ENCODE measurements at places on chromosomes 2 and 18.
A peak's percentile ranks its signal among the peaks of the same experiment; 100 is the strongest.

DNA sequence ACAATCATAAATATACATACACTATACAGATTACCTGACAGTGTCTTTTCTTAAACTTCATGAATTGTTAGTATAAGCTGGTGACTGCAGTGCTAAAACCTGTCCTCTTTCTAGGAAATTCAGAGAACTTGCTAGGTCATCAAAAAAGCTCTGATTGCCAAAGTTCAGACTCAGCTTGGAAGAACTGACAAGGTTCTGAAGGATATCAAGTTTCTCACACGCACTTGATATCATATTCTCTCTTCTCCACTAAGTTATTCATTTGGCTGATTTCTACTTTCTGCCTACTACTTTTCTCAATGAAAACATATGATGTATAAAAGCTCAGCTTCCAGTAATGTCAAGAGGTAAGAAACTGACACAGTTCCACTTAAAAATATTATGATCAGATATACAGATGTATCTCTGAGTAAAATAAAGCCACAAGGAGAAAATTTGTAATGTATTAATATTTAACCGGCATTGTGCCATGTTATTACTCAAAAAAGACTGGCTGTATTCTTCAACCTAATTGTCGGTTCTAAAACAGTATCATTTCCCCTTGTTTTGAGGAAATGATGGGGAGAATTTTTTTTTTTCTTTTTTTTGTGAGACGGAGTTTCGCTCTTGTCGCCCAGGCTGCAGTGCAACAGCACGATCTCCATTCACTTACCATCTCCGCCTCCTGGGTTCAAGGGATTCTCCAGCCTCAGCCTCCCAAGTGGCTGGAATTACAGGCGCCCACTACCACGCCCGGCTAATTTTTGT lies 2.4 kb downstream of the OSBPL1A start:
- DNase-seq, result no peak

DNA sequence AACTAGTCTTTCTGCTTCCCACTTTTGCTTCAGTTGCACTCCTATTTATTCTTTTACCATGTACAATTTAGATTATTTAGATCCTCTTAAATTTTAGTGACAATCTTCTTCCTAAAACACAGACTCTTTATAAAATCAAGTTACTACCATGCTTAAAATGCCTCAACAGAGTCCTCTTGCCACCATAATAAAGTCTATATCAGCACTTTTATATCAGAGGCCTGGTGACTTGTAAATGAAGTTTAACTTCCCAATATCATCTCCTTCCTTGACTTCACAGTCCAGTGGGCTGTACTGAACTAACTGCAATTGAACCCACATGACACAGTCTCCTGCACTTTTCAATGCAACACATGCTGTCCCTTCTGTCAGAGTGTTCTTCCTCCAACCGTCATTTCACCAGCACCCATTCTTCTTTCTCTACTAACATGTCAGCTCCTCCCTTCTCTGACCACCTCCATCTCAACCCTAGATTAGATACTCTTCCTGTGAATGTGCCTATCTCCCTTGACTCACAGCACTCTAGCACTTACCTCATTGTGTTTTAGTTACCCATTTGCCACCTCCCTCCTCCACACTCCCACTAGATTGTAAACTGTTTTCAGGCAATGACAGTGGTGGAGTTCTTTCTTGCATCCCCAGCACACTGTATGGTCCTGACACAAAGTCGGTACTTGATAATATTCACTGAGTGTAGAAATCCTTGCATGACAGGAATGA lies 414.9 kb downstream of the SATB2 start:
- DNase-seq, result no peak

DNA sequence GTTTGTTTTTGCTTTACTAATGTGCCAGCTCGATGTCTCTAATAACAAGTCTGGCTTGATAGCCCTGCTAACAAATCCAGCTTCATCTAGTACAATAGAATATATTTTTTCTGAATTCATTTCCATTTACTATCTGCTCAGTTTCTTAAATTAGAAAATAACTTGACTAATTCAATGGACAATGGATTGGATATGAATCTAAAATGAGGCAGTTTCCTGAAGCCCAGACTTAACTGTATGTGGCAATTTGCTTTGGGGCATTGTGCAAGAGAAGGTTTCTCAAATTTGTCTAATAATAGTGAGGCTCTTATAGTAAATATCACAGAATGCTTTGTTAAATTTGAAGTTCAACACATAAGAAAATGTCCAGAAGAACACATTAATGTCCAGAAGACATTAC lies 25.8 kb downstream of the CALCRL start:
- no peak for DNase-seq

- DNase-seq, result no peak
These were observed 191.0 kb downstream of the HRH4 start for GRCh38 chr18:24651434-24651833.

GRCh38 chr2:218260742-218261422 lies at the start of gene GPBAR1:
Gene GPBAR1, plus strand, starts transcription at chr2:218261015. Its CDS starts 1,710 bp downstream, at chr2:218262725.
- peak; percentile 37 for DNase-seq

- no peak for DNase-seq
These were observed 272.8 kb upstream of the MMADHC start for GRCh38 chr2:149860276-149860921.

- DNase-seq, result no peak
These were observed 13.6 kb downstream of the B3GNT2 start for GRCh38 chr2:62209427-62209991.

GRCh38 chr2:239159476-239159911 lies 241.3 kb downstream of the HDAC4 start:
- DNase-seq, result no peak

DNA sequence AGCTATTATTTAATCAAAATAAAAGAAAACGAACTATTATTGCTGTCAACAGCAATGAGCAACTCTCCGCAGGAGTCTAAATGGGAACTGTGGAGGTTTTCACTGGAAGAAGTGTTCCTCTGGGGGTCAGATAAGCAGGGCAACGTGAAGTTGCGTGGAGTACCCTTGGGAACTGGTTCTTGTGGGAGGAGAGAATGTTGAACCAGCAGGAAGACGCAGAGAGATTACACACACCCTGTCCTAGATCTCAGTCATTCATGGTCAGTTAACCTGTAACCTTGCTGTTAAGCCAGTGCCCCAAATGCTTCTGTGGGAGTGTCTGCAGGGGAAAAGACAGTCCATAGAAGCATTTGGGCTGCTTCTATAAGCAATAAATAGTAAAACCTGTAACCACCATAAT lies 20.4 kb upstream of the CABLES1 start:
- DNase-seq, result no peak

- peak; percentile 61 for DNase-seq
These were observed 1.6 kb upstream of the ARHGEF4 start for GRCh38 chr2:130834931-130835765.

GRCh38 chr2:49988276-49988675 lies 834.0 kb upstream of the FSHR start:
- DNase-seq, result no peak

GRCh38 chr2:161019311-161019710 lies 140.9 kb upstream of the TANK start:
- DNase-seq, result no peak

DNA sequence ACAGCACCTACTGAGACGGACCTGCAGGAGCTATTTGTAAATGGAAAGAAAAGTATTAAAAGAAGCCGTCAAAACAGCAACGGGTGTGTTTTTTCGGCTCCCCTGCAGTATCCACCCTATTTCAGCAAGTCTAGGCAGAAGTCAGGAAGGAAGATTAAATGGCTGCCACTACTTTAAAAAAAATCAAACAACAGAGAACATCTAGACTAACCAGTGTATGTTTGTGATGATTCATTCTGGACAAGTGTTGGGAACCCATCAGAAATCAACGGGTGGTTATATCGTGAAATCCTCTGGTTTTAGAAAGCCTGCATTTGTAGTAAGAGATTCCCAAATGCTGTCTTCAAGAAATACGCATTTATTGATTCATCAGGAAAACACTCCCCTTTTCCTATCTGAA lies 9.0 kb downstream of the PMAIP1 start:
- DNase-seq, result no peak

- no peak for DNase-seq
These were observed 145.2 kb downstream of the MGAT5 start for GRCh38 chr2:134399096-134399495.

DNA sequence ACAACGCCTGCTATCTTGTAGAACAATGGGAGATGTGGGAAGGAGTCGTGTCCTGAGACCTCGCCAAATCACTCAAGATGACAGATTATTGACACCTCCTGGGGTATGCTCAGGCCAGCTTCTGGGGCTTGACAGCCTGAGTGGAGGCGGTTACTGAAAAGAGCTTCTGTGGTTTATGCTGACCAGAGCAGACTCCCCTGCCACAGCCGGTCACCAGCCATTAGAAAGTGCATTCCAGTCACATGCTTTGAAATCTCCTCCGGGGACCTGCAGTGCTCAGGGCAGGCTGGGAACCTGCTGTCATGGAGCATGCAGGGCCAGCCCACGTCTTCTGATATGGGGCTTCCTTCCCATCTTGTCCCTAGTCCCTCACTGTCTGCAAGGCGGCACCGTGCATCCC lies 215.9 kb downstream of the SEPTIN10 start:
- DNase-seq, result no peak

DNA sequence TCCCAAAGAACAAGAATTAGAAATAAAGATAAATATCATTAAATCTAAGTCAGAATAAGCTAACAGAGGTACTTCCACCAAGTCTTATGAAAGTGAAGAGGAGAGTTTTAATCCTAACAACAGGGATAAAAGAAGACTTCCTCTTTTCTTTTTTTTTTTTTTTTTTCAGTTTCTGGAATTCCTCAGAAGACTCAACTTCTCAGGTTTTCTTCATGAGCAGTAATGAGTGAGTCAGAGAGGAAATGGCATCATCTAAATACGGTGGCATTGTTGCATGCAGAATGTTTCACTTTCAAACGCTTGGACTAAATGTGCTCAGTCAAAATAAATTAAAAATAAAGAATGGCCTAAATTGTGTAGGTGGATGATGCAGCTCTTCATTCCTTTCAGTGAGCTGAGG lies 45.6 kb upstream of the ARHGAP15 start:
- no peak for DNase-seq

DNA sequence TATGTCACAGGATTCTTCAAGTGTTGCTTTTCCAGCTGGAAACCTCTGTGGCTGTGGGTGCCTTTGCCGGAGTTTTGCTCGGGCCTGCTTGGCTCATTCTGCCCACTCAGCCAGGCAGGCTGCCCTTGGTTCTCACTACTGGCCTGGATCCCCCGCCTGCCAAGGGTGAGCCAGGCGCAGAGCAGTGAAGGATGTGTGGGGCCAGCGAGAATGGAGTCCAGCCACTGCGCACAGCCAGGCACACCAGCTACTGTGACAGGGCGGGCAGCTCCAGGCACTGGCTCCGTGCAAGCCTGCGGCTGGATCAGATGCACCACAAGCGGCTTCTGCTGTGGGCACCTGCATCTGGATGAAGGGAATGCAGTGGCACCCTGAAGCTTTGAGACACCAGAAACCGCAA lies 257.1 kb downstream of the RPRM start:
- DNase-seq, result no peak

DNA sequence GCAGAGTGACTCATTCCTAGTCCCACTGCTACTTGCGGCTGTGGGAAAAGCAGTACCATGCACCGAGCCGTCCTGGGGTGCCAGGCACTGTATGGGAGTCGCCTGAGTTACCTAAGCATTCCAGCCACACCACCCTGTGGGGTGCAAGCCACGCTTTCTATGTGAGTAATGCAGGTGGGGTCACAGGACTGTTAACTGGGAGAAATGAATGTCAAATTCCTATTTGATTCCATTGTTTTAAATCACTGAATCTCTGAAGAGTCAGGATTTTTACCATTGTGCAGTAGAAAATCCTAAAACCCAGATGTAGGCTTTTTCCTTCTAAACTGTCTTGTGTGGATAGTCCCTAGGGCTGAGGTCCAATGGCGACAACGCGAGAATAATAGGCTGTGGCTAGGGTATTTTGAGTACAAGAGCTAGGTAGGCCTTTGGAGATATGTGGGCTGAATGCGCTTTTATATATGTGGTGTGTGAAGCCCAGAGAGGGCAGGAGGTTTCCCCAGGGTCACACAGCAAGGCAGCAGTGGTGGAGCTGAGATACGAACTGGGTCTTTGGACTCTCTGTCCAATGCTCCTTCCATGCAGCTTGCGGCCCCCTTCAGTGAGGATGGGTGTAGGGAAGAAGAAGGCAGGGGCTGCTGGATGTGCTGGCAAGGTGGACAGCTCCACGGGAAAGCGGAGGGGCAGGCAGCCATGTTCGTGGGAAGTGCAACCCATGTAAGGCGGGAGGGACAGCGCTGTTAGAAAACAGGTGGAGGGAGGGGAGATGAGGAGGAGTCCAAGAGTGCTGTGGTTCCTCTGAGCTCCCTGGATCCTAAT lies 83.2 kb downstream of the DDX1 start:
- DNase-seq, result no peak

- no peak for DNase-seq
These were observed 5.1 kb downstream of the RHOB start for GRCh38 chr2:20451761-20452499.

- DNase-seq, result no peak
These were observed 23.0 kb upstream of the CEP68 start for GRCh38 chr2:65033178-65033577.

DNA sequence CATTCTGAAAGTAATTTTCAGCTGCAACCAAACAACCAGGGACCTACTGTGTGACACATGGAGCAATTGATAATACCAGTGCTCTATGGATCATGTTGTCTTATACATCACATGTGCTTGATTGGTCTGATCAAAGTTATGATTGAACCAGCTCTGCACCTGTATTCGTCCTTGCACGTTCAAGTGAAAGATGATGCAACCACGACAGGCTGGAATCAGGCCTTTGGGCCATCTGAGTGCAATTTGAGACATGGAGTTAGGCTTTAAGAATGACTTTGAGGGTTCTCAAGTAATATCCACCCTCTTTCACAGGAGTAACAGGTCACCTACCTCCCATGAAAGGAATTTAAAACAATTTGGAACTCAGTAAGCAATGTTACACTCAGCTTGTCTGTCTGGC lies 165.2 kb downstream of the SLC8A1 start:
- no peak for DNase-seq

- DNase-seq, result no peak
These were observed 27.1 kb downstream of the KIAA2012 start for GRCh38 chr2:202100176-202100575.

DNA sequence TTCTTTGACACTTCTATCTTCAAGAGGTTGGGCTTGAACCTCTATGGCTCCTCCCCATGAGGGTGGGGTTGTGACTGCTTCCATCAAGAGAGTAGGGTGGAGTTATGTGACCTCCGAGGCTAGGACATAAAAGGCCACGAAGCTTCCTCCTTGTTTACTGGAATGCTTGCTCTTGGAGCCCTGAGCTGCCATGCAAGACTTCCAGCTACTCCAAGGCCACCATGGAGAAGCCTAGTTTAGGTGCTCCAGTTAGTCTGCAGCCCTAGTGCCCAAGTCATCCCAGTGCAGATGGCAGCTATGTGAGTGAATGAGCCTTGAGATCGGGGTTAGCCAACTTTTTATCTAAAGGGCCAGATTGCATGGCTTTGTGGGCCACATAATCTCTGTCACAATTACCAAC lies 2.4 kb upstream of the MERTK start:
- no peak for DNase-seq

DNA sequence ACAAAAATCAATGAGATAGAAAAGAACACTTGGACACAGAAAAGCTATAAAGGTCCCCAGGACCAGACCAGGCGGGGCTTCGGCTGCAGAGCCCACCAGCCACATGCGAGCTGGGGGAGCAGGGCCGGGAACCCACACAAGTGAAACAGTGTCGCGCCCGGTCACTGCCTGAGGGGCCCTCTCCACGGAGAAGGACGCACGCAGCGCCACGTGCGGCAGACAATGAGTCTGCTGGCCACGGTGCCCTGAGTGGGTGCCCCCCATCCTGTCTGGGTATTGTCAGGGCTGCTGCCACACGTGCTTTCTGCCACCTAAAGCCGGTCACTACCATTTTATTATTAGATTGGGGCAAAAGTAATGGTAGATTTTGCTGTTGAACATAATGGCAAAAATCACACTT lies 207.9 kb upstream of the HDAC4 start:
- no peak for DNase-seq

All from NCI-H526 (cell line).